ENCODE measurements at places on chromosomes 6 and 20.

DNA sequence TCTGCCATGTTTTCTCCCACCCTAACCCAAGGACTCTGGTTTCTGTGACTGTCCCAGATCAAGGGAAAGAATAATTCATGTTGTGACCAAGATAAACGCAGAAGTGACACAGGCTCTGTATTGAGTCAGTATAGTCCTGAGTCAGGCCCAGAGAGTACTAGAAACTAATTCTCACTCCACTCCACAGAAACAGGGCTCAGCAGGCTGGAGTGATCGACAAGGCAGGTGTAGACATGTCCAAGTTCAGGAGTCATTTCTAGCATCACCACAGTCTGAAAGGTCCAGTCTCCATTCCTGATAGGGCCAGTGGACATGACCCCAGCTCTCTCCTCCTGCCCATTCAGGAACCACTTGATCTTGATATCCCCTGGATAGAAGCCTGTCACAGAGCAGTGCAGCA lies 2.7 kb downstream of the HLA-DOB start:
- DNase-seq = no peak

GRCh38 chr6:75327807-75328206 lies 43.2 kb upstream of the TMEM30A start:
- no peak for DNase-seq

DNA sequence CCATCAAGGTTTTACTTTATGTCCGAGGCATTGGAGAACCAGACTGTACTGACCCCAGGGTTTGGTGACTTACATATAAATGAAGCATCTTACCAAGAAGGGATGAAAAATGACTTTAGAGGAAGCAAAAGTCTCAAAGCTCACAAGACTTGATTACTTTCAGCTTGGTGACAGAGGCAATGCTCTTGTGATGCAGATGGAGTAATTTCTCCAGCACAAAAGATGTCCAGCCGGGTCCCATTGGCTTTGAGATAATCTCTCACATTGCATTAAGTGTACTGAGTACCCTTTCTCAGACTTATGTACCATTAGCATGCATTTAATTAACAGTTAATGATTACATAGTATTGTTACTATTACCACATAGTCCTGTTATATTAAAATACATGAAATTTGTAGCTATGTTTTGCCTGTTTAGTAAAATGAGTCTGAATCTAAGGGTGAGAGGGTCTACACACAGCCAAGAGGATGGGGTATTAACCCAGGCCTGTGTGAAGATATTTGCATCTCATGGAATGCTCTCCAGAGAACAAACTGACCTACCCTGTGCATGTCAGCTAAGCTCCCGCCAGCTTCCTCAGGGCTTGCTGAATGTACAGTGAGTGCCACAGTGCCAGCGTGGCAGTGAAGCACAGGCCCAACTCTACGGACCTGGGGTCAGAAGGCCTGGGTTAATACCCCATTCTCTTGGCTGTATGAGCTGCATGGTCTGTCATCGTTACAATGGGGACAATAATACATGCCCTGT lies 5.6 kb downstream of the HTR1E start:
- DNase-seq = no peak

DNA sequence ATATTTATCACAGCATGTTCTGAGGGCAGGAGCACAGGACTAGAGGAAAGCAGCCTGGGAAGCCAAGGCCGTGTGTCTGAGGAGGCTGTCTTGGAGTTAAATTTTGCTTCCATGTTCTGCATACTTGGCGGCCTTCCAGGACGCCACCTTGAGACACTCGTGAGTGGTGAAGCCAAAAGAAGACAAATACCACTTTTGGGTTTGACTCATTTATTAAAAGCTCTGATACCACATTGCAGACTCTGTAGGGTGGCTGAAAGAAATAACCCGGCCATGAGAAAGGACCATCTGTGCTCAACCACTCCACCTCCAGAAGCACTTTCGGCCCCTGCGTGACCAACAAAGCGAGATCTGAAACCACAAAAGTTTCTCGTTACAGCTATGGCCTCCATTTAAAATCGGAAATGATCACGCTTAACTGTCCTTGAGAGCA lies 120.0 kb downstream of the TMEM242 start:
- DNase-seq = no peak

GRCh38 chr6:131400054-131400778 lies 172.8 kb upstream of the ARG1 start:
- no peak for DNase-seq

DNA sequence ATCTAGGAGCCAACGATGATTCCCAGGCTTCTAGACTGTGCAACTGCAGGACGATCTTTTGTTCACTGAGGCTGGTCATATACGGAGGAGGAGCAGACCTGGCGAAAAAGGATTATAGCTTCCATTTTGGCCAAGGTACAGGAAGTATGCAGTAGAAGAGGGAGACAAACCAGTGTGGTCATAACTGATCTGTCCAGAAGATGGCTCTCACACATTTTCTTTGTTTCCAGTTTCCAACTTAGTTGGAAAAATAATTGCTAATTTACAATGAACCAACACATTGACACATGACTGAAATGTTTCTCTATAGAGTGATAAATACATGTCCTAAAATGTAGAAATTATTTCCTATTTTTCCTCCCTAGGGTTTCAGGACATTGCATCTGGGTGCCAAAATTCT lies 364.1 kb upstream of the BTBD3 start:
- DNase-seq = peak; percentile 38

DNA sequence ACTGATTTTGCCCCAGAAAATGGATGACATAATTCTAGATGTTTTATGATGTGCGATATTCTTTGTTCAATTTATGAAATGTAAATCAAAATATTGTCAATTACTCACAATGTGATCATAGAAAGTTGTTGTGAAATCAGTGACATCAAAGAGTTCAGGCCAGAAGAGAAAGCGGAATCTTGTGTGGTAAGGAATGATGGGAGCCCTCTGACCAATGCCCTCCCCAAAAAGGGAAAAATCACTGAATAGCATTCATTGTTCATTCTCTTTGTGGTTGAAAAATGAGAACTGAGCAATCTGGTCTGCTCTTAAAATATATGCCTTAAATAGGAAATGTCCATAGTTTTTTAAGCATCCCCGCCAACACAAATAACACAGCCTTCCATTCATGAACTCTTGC lies 247.1 kb upstream of the GRIK2 start:
- no peak for DNase-seq

Measured in NCI-H1105 treated with DMSO at 0.1 percent for 48 hours (cell line).